ENCODE measurements at places on chromosomes 1 and 21.
A peak's percentile ranks its signal among the peaks of the same experiment; 100 is the strongest.

GRCh38 chr1:202577381-202577780, 132.9 kb downstream of the SYT2 start:
- no peak for DNase-seq

DNA sequence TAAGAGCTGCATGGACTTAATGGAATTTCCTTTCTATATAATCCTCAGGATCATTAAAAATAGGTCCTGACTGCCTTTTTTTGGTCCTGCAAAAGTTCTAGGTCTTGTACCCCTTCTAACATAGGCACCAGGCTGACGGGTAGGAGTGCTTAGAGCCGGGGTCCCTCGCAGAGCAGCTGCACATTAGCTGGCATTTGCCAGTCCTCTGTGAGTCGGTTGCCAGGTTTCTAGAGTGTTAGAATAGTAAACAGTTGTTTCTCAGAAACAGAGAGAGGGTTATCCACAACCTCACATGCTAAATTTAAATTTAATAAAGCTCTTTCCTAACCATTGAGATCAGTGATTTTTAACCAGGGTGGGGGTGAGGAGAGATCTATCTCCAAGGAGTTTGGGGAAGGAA, 35.4 kb upstream of the HEATR1 start:
- no peak for DNase-seq

DNA sequence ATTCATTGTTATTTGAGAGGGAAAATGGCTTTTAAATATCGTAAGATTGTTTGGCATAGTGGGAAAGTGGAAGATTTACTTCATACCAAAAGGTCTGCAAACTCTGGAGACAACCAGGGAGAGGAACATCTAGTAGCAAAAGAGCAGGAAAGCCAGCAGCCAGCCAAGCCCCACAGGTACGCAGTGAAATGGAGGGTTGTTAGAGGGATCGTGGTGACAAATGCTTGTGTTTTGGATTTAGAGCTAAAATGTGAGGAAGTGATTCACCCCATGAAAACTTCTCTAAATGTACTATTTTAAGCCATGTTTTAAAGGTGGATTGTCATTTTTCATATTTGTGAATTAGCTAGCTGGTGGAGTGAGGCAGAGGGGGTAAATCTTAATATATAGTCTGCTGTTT, 69.3 kb downstream of the RPS6KC1 start:
- DNase-seq: no peak

- DNase-seq: no peak
Measured at GRCh38 chr1:115092175-115092574, 2.9 kb upstream of the TSPAN2 start.

DNA sequence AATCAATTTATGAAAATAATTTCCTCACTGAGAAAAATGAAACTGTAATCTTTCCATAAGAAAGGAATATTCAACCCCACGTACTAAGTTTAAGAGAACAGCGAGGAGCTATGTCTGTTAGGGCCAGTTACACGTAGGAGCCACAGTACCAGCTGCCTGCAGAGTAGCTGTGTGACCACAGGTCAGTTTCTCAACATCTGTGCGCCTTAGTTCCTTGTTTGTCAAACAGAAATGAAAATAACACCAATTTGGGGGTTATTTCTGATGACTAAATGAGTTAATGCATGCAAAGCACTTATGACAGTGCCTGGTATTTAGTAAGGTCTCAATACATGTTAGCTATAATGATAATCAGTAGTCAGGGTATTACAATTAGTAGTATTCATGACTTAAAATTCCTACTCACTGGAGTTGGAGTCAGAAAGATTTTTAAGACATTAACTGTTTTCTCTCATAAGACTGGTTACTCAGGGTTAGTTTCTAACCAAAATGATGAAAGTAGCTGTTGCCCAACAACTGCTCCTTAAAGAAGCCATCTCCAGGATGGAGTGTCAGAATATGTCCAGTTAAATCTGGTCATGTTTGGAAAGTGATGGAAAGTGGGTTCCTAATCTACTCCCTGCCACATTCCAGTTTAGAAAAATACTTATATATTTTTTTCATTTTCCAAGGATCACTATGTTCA, 85.8 kb upstream of the ZNF648 start:
- peak; percentile 26 for DNase-seq

DNA sequence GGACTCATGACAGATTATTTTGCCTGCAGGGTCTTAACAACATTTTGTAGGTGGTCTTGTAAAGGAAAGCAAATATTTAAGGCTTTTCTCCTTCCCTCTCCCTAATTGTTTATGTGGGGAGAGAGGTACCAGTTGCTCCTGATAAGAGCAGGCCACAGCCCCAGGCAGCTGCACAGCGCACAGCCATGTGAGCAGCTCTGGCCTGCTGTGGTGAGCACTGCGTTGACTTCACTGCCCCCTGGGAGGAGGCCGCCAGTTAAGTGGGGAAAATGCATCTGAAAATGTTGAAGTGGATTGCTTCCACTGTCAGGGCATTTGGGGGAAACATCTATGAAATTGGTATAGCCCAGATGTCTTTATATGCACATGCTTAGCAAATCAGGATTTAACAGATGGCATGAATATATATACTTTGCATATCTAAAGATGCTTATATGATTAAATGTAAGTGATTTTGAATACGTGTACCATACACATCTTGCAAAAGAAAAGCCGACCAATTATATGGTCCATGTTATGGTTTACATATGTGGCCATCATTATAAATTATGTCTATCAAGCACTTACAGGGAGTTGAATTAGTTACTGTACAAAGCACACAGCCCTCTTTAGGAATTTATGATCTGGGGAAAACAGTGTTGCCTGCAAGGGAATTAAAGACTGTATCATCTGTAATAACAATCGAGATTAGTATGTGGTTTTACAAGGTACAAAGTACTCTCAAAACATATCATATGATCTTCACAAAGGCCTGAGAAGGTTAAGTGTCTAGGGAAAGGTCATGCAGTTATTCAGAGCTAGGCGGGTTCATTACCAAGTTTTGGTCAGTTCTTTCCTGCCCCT, 132.1 kb downstream of the RHOU start:
- no peak for DNase-seq

DNA sequence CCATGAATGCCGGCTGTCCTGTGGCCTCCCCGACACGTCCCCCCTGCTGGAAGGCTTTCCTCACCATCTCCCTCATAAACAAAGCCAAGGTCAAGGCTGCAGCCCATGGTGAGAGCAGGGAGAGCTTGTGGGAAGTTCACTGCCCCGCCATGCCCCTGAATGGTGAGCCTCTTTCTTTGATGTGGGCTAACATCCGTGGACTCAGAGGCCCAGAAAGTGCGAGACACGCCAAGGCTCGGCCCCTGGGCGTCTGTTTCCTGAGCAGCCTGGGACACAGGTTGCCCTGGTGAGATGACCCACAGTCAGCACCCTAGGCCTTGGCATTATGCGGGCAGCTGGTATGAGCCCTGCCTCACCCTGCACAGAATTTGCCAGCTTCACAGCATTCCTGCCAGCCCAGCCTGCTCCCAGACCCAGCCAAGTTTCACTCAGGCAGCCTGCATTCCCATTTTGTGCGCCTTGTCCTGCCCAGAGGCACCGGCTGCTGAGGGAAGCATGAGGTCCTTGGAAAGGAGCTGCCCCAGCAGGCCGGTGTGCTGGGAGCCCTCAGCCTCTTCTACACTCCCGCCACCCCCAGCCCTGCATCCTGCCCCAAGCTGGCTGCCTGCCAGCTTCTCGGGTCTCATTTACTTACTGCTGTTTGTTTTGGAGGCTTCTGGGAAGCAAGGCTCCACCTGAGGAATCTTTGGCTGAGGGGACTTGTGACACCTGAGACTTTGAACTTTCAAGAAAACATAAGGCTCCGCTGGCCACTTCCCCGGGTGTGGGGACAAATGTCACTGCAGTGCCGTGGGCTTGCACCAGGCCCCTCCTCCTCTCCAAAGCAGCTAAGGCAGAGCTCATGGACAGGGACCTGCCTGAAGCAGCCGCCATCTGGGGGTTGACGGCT, 31.9 kb downstream of the NEK2 start:
- peak; percentile 24 for DNase-seq

DNA sequence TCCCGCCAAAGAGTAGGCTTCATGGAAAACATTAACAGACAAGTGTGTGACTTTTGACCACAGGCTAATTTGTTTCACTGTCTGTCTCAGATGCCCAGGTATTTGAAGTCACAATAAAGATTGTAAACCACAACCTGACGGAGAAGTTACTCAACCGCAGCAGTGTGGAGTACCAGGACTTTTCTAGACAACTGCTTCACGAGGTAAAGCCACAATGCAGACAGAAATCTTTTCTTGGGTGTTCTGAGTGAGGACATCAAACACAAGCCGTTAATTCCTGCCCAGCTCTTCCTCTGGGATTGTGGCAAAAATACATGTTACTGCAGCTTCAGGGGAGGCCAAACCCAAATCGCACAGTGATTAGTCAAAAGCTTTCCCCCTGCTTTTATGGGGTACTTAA, 31.0 kb downstream of the UMODL1 start:
- no peak for DNase-seq

DNA sequence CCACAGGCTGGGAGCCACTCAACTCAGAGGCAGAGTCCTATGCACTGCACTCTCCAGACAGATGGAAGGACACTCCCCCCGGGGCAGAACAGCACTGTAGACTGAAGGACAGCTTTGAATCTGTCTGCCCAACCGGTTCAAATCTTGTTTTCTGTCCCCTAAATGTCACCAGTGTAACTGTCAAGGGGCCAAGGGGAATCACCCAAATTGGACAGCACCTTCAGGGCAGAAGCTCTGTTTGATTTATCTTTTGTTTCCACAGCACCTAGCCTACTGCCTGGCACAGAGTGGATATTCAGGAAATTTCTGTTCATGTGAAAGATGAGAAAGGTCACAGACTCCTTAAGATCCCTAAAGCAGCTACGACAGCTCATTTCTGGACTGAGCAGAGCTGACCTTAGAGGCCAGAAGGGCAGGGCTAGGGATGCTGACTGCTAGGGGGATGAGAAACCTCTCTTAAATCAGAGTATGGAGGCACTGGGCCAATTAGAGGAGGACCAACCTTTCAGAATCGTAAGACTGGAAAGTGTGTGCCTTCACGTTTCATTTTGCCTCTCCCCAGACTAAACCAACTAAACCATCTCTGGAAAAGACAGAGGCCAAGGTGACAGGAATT, 41.0 kb downstream of the ITPKB start:
- DNase-seq: no peak

GRCh38 chr1:9289711-9290485, 2.8 kb upstream of the SPSB1 start:
- DNase-seq: no peak

DNA sequence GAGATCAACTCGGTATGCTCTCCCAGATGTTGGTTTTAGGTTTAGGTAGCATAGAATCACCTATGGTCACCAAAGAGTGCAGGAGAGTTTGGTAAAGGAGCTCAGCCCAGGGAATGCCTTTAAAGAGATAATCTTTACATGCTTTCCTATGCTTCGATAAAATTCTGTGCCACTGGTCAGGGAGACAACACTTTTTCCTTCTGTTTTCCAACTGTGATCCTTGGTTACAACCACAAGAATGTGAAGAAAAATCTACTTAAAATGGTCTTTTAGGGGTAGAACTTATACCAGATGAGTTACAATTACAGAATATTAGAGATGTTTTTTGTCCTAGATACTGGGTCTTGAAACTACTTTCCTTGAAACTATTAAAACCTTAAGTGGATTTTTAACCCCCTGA, 895.6 kb downstream of the TTLL7 start:
- DNase-seq: no peak

DNA sequence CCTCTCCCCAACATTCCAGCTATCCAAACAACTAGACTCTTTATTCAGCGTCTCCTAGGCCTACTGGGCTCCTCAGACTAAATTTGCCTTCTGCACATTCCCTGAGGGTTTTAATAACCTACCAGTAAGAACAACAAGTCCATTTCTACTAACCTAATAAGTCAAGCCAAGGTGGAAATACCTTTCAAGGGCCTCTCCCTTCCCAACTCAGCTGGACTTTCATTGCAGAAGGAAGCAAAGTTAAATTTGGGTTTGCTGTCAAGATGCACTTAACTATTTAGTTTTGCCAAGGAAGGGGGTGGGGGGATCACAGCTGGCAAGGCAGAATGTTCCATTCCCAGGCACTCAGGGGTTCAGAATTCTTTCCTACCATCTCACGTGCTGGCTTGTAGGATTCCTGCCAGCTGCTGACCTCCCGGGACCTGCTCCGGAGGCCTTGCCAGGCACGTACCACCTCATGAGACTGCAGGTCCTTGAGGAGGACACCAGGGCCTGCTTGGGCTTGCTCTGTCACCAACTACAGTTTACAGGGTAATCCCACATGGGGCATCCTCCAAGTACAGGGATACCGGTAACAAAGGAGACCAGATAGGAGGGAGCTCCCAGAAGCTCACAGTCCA, 29.8 kb downstream of the SLC30A1 start:
- DNase-seq: no peak

DNA sequence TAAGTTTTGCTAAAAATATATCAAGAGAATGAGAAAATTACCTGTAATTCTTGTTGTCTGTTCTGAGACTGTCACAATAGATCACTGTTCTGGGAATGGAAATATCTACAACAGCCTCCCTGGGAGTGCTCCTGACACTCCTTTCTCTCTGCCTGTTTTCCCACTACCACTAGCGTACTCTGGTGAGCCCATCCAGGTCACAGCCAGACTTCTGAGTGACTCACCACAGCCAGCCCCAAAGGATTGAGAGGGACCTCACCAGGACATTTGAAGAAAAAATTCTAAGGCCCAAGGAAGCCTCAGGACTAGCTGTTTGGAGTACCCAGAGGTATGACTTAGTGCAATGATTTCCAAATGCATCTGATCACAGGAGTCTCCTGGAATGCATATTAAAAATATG, 39.0 kb upstream of the TADA1 start:
- no peak for DNase-seq

DNA sequence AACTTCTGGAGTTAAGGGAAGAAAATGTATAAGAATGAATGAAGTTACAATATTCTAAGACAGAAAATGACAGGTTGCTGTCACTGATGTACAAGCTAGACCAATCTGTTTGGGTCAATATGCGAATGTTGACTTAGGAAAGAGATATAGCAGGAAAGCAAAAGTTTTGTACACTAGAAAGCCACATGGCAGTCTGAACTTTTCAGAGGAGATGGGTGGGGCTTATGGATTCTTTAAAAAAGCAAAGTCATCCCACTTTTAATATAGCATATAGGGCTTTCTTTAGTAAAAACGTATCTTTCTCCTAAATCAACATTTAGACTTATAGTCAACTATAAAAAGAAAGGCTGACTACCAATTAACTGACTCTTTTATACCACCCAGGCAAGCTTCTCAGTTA, 381.2 kb downstream of the PTPRC start:
- peak; percentile 61 for DNase-seq
